ENCODE measurements at places on chromosomes 2 and 18.

DNA sequence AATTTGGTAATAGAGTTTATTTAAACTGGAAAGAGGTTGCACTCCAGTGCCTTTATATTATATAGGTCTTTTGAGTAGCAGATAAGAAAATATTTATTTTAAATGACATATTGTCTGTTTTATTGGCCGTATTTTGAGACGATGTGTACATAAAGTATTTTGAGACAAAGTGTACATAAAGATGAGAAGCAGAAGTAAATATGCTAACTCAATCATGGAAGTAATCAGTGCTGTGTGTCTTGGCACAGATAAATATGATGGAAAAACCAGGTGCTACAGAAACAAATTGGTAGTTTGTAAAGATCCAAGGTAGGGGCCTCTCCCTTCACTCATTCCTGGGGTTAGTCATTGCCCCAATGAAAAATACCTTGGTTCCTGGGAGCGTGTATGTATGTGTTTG lies 382.9 kb downstream of the DSEL start:
- DNase-seq, result no peak

DNA sequence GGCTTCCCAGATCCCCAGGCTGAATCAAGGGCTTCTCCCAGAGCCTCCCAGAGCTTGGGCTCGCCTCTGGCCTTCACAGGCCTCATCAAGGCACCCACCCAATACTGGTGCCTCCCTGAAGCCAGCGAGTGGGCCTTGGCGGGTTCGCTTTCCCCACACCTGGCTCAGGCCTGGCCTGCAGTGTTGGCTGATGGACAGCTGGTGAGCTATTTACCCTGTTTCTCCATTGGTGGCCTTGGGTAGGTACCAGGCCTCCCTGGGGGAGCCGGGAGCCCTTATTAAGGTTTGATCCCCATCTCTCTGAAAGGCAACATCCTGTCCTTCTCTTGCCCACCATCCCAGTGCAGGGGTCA lies 18.2 kb upstream of the DUSP2 start:
- DNase-seq, result no peak

- no peak for DNase-seq
Observed at GRCh38 chr2:113257516-113258264, 21.0 kb downstream of the PAX8 start.

GRCh38 chr2:118841828-118842461 lies 5.5 kb downstream of the EN1 start:
- DNase-seq, result no peak

GRCh38 chr2:113076954-113077669 lies 9.3 kb downstream of the IL1F10 start:
- no peak for DNase-seq

DNA sequence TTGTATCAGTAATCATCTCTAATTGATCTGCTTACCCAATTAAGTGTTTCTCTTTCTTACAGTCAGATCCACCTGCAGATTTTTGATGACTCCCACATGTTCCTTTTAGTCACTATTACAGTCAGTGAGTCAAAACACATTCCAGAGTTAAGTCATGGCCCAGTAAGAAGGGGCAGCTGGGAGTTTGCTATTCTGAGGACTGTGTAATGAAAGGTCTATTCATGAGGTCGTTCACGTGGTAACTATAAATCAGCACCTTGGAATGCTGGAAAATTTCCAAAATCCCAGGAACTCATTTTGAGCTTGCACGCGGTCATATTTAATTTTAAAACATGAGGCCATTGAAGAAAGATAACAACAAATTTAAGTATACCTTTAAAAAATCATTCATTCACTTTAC lies 252.5 kb downstream of the XIRP2 start:
- DNase-seq, result no peak

DNA sequence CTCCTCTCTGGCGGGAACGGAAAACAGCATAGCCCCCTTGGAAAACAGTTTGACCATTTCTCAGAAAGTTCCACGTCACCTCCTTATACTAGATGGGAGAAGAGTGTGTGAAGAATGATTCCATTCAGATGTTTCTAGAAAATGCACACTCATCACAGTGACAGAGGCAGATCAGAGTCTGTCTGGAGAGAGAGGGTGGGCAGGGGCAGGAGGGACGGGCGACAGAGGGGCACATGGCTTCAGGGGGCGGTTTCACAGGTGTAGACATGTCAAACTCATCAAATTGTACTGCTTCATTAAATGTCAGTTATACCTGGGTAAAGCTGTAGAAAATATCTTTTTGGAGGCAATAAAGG lies 88.8 kb upstream of the TAF1B start:
- DNase-seq, result no peak

- no peak for DNase-seq
Observed at GRCh38 chr2:42829671-42830440, 37.5 kb upstream of the HAAO start.

GRCh38 chr2:60992985-60993392 lies 24.5 kb upstream of the PEX13 start:
- DNase-seq, result peak; percentile 24

DNA sequence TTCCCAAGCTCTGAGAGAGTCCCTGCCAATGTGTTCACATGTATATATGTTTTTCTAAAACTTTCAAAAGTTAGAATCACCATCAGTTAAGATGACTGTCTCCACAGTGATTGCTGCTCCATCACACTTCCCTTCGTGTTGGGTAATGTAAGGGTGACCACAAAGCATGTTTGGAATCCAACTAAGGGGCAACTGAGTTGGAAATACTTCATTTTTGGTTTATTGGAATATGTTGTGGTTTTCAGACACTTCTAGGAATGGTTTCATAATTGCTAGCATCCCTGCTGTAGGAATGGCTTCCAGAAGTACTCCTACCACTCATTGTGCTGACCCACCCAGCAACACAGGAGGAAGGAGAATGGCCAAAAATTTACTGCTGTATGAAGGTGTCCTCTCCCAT lies 212.5 kb upstream of the GULP1 start:
- no peak for DNase-seq

- DNase-seq, result no peak
Observed at GRCh38 chr2:205686056-205686782, 3.9 kb downstream of the NRP2 start.

DNA sequence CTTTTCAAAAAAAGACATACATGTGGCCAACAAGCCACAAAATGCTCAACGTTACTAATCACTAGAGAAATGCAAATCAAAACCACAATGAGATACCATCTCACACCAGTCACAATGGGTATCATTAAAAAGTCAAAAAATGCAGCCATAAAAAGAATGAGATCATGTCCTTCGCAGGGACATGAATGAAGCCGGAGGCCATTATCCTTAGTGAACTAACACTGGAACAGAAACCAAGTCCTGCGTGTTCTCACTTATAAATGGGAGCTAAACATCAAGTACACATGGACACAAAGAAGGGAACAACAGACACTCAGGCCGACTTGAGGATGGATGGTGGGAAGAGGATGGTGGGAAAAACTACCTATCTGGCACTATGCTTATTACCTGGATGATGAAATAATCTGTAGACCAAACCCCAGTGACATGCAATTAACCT lies 17.8 kb upstream of the ATL2 start:
- DNase-seq, result no peak

DNA sequence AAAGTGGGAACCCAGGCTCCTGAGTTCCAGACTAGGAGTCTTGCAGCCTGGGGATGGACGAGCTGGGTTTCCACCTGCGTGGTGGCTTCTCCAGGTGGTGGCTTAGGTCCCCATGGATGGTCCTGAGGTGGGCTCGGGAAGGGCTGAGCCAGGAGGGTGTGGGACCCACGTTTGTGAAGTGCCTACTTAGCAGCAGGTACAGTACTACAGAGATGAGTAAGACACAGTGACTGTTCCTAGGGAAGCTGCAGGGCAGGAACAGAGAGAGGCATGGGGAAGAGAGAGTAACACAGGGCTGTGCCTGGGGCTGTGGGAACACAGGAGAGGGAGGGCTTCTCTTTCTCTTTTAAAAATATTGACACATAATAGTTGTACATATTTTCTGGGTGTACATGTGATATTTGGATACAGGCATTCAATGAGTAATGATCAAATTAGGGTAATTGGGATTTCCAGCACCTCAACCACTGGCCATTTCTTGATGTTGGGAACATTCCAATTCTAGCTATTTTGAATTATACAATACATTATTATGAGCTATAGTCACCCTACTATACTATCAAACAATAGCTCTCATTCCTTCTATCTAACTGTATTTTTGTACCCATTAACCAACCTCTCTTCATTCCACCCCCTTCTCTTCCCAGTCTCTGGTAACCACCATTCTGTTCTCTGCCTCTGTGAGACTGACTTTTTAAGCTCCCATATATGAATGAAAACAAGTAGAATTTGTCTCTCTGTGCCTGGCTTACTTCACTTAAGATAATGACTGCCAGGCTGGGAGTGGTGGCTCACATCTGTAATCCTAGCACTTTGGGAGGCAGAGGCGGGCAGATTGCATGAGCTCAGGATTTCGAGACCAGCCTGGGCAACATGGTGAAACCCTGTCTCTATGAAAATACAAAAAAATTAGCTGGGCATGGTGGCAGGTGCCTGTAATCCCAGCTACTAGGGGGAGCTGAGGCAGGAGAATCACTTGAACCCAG lies 15.0 kb downstream of the TOGARAM2 start:
- no peak for DNase-seq

DNA sequence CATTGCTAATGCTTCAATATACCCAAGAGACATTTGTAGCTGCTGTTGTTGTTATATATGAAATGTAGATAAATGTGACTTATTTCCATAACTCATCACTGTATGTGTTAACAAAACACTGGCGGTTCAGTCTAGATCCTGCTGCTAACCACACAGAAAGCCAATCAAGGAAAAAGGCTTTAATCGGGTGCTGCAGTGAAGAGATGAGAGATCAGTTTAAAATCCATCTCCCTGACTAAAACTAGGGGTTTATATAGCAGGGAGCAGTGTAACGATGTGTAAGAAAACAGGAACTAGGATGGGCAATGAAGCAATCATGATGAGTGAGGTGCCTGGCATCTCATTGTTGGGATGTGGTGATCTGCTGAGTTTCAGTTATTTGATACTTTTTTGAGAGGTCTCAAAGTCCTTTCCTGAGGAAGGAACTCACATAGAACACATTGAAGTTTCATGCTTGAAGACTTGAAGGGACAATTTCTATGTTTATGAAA lies 677.7 kb upstream of the CDH7 start:
- DNase-seq, result no peak

DNA sequence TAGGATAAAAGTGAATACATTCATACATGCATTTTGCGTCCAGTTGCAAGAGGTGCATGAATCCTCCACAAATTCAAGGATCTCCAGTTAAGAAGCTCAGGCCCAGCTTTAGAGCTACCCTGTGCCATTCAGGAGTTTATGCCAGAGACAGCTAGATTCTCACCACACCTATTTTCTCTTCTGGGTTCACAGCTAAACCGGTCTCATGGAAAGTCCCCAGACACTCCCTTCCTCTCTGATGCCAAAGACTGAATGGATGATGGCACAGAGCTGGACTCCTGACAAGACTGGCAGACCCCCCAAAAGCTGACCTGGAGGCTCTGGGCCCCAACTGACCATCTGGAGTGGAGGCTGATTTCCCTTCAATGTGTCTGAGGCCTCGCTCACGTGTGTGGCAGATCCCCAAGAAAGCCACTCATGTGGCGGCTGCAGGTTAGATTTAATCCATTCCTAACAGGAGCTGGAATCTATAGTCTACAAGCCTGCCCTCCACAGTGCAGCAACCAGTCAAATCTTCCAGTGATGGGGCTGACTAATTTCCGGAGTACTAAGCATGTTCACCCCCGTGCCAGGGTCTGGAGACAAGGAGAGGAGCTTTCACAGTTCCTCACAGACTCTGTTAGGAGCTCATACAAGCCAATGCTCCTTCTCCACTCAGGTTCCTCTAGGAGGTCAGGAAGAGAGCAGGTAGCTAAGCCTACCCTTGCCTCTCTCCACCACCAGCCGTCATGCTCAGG lies 257.1 kb downstream of the BCL11A start:
- no peak for DNase-seq

DNA sequence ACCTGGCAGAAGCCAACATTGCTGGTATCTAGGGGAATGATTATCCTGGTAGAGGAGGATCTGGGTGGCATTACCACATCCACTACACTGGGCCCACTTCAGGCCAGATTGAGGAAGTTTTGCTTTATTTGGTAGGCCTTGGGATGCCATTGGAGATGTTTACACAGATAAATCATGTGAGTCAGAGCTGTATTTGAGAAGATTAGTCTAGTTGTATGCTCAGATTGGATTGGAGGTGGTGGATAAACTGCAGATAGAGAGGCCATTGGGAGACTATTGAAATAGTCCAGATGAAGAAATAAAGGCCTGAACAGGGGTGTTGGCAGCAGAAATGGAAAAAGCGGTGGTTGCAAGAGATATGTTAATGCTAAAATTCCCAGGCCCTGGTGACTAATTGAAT lies 81.5 kb downstream of the EFEMP1 start:
- DNase-seq, result no peak

DNA sequence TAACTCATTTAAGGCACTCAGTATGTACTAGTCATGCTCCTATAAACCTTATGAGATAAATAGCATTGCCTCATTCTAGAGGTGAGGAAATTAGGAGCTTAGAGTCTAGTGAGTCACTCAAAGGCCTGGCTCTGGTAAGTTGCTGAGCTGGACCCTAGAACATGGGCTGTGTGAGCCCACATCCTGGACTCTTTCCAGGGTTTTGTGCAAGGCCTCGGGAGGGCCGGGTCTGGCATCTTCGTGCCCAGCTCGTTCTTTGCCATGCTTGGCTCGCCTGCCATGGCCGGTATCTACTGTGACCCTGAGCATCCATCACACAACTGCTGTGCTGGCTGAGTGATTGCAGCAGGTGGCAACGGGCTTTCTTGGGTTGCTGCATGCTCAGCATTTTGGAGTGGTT lies 168.0 kb downstream of the LPIN1 start:
- DNase-seq, result no peak

DNA sequence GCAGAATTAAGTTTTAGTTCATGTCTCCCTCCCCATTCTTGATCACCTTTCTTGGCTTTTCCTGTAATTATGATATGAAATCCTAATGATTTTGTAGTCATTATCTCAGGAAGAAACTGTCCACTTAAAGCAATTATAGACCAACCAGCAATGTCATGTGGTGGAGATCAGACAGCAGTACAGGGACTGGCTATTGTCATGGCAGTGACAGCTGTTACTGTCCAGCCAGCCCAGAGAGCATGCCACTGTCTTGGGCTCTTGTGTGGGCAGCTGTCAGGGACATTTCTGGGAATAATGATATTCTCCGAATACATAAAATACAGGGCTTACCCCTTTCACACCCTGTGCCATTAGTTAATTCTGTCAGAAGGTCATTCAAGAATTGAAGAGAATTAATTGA lies 355.3 kb upstream of the RAB12 start:
- DNase-seq, result no peak

GRCh38 chr2:139427164-139427563 lies 647.0 kb upstream of the NXPH2 start:
- DNase-seq, result no peak

DNA sequence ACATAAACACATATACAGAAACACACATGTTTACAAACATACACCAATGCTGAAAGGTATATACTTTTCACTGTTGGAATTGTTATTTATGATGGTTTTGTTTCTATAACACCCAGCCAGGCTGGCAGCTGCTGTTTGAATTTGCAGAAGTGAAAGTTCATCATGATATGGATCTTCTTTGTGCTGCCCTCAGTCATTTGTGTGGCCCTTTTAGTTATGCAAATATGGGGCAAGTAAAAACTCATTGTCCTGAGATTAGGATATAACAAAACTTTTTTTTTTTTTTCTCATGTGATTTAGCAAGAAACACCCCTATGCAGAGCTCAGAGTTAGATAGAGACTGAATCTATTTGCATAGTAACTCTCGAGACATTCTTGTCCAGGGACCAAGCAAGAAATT lies 714.1 kb downstream of the KCNJ3 start:
- no peak for DNase-seq

Measured in putamen (tissue), 1 donor.